HepG2 (cell line): ENCODE measurements at places on chromosomes 4 and X. TPM values are rescaled to one million over a fixed set of nuclear protein-coding genes. Genes with fewer than 3 reads are reported as not detected.

Gene CSAG1
- not detected in 2 replicates for total RNA-seq

Gene PPEF2
- not detected in 2 replicates for total RNA-seq

Gene ADRA2C
- total RNA-seq: 43.8 and 69.7 TPM in 2 replicates

Gene CHRDL1
- total RNA-seq: not detected in 2 replicates
